Stimulated activated CD4-positive, alpha-beta T cell treated with anti-CD3 and anti-CD28 coated beads, Interleukin-4, amount 100 ng/mL, for 1 hour (primary cell): ENCODE measurements at places on chromosomes 1 and 21.
A peak's percentile ranks its signal among the peaks of the same experiment; 100 is the strongest.

- DNase-seq: peak; percentile 2
These were observed 750 bp downstream of the SYNJ1 start for GRCh38 chr21:32726839-32727686.

DNA sequence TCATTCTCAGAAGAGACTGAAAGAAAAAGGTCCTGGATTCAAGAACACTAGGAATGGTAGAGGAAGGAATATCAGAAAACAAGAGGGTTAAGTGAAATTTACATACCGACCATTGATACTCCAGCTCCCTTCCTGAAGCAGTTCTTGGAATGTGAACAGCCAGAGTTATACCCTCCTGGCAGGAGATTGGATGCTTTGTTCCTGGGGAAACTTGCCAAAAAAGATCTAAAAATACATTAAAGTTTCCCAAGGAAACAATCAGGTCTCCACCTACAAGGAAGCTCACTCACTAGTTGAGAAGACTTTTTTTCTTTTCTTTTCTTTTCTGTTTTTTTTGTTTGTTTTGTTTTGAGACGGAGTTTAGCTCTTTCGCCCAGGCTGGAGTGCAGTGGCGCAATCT lies 91.1 kb downstream of the HLX start:
- DNase-seq: no peak

DNA sequence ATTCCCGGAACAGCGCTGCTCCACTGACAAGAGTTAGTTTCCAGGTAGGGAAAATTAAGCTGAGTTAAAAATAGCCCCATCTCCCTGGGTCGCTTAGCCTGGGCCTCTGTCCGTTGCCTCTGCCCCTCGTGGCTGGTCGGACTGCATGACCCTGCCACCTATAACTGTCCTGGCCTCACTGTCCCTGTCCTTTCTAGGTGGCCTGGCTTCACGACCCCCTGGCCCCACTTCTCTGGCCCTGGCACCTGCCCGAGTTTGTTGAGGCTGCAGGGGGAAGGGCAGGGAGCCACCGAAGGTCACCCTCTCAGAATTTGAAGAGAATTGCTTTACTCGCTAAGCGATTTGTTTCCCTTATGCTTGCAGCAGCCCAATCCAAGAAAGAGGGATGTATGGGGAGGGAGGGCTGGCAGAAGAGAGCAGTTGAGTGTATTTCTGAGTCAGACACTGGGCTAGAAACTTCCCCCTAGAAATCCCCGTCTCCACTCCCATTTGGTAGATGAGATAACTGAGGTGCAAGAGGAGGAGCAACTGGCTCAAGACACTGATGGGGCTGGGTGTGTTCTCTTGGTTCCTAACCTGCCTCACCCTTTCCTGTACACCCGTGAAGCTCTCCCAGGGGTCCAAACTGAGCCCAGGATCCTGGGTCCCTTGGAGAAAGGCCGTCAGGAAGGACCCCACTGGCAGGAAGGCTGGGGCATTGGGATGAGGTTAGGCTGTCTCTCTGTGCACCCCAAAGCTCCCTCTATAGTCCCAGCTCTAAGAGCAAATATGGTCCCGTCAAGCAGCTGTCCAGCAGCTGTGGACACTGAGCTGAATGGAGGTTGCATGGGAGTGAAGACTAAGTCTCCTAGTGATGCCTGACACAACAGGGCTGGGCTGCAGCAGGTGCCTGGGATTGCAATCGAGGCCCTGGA lies 2.9 kb upstream of the EDN2 start:
- DNase-seq: no peak

- DNase-seq: no peak
These were observed 22.7 kb upstream of the LSM10 start for GRCh38 chr1:36420409-36420808.

DNA sequence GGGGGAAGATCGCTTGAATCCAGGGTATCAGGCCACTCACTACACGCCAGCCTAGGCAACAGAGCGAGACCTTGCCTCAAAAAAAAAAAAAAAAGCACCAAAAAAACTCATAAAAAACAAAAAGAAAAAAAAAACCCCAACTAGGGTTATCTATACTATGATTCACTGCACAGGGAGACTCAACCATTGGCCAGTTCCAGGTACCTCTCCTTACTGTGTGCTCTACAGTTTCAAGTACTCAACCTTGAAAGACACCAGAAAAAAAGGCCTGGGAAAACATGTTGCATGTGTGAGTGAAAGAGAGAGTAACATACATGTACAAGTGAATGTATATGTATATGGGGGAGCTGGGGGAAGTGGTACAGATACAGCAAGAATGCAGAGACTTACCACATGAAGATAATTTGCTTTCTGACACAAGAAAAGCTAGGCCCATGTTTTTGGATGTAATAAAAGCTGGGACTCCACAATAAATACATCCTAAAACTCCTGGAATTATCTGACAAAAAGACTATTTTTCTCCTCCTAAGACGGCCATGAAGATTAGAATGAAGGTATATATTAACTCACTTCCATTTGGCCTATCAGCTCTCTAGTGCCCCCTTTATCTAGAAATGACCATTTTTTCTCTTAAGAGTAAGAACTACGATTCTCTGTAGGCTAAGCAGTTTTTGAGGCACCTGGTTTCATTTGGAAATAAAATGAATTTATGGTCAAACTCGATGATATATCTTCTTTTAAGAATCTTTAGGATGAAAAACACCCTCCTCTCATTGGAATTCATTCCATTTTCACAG lies 52.2 kb downstream of the SLC27A3 start:
- DNase-seq: no peak

DNA sequence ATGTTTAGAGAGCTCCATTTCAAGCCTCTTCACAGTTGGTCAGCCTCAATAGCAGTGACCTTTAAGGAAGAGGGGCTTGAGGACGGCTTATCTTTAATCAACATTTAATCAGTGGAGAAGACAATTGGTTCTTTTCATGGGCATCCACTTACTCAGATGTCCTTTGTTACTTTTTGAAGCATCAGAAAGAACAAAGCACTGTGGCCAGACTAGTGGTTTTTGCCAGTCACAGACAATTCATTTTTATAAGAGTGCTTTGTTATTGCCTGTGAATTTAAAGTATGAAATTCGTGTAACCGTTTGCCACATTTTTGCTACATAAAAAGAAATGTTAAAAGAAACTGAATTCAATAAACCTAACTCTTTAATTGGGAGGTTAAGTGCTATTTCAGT lies 222.8 kb downstream of the TPR start:
- no peak for DNase-seq

DNA sequence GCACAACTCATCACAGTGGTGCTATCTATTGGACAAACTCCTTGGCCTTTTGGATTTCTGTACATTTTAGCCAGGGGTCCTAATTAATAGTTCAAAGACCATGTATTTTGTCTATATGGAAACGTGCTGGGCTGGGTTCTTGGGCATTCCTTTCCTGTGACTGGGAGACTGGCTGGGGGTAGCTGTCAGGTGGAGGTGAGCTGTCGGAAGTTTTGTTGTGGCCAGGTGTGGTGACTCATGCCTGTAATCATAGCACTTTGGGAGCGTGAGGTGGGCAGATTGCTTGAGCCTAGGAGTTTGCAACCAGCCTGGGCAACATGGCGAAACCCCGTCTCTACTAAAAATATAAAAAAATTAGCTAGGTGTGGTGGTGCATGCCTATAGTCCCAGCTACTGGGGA lies 392.4 kb downstream of the RPS6KC1 start:
- DNase-seq: no peak

- no peak for DNase-seq
These were observed 43.7 kb upstream of the CDC42BPA start for GRCh38 chr1:227362039-227362438.

- no peak for DNase-seq
These were observed 5.5 kb upstream of the ZNF695 start for GRCh38 chr1:247013391-247013790.

- DNase-seq: no peak
These were observed 39.0 kb upstream of the MYSM1 start for GRCh38 chr1:58738876-58739275.

DNA sequence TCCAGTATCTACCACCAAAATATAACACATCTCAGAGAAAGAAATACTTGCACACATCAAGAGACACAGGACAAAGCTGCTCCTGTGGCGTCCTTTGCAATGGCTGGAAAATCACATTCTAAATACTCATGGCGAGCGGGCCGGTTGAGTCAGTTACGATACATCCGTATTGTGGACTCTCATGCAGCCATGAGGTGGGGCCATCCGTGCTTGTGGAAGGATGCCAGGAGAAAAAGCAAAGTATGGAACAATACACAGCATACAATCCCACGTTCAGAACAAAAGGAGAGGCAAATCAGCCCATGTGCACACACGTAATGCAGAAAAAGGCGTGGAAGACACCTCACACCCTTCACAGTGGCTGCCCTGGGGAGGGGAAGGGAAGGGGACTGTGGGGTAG lies 13.1 kb downstream of the ATP13A2 start:
- DNase-seq: no peak

- DNase-seq: no peak
These were observed 35.5 kb upstream of the HHAT start for GRCh38 chr1:210293171-210293607.

- DNase-seq: no peak
These were observed 19.3 kb downstream of the IPO9 start for GRCh38 chr1:201848230-201848629.

DNA sequence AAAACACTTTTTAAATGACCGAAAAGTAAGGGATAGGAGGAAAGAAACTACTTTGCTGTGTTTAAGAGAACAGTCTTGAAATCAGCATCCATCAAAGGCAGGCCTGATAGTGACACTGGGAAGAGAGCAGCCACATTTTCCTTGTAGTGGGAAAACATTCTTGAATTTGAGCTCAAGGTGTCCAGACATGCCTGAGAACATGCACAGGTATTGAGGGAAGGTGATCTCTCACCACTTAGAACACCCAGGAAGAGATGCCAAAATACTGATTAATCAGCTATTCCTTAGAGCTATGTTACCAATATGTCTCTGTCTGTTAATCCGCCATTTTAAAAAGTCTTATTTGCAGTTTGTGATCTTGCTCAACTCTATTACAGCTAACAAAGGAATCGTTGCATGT lies 25.9 kb downstream of the IL12RB2 start:
- no peak for DNase-seq

- DNase-seq: no peak
These were observed 95.7 kb downstream of the RHOU start for GRCh38 chr1:228830954-228831481.

GRCh38 chr1:65343286-65343685 lies 33.9 kb downstream of the DNAJC6 start:
- DNase-seq: no peak

GRCh38 chr1:172252958-172253357 lies 167.5 kb upstream of the C1orf105 start:
- DNase-seq: no peak

GRCh38 chr1:182984621-182985020 lies 31.7 kb upstream of the SHCBP1L start:
- no peak for DNase-seq

GRCh38 chr1:203028784-203029553 lies 2.7 kb downstream of the PPFIA4 start:
- DNase-seq: no peak

DNA sequence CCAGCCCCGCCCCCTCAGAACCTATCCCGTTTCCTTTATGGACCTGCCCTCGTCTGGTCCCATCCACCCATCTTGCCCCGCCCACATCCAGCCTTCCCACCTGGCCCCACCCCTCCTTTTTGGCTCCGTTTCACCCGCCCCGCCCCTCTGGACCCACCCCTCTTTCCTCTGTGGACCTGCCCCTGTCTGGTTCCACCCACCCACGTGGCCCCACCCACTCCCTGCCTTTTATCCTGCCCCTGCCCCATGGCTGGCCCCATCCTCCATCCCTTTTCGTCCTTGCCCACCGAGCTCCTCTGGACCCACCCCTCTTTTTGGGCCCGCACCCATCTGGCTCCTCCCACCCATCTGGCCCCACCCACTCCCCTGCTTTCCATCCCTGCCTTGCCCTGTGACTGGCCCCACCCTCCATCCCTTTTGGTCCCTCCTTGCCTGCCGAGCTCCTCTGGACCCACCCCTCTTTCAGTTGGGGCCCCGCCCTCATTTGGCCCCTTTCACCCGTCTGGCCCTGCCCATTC lies 177.3 kb downstream of the CAMTA1 start:
- peak; percentile 40 for DNase-seq

DNA sequence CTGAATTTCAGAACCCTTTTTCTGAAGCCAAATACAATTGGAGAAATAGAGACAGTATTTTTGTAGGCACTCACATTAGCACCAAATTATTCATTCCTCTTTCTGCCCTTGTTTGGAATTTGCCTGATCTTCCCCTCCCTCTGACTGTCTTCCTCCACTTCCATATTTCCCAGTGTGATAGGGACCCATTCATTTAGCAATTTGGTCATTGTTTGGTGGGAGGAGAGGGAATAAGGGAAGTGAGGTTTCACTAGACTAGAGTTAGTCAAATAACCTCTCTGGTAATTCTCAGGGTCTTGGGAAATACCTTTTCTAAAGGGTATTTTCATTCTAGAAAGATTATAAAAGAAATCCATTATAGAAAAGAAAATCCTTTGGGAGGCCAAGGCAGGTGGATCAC lies 31.0 kb upstream of the MTMR11 start:
- DNase-seq: no peak

- no peak for DNase-seq
These were observed 2.2 kb upstream of the PRDM2 start for GRCh38 chr1:13697738-13698137.

- no peak for DNase-seq
These were observed 927 bp downstream of the UAP1 start for GRCh38 chr1:162562470-162562828.

DNA sequence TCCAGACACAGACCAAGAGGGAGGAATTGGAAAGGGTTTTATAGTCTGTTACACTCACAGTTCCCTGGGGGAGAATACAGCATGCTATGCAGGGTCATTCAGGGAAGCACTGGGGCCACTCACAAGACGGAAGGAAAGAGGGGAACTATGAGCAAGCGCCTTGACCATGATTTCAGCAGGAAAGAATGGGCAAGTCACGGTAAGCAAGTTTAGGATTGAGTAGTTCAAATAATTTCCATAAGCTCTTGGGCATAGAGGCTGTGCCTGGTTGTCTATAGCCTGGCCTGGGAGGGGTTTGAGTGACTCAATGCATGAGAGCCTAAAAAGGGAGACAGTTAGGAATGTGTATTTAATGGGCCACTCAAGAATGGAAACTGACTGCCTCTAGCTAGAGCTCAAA lies 176.7 kb downstream of the TTLL7 start:
- no peak for DNase-seq

DNA sequence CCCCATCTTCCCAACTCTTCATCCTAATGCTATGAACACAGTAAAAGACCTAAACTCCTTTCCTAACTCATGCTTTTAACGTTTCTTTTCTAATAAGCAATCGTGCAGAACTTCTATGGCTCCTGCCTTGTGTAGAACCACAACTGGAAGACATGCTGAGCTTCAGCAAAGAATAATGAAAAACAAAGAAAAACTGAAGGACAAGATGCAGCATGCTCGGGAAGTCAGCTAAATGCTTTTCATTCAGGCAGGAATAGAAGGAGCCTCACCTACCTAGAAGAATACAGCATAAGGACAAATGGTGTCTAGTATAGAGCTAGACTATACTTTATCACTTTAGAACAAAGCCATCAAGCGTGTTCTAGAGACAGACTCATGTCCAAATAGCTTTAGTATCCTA lies 45.9 kb downstream of the LUZP1 start:
- no peak for DNase-seq

DNA sequence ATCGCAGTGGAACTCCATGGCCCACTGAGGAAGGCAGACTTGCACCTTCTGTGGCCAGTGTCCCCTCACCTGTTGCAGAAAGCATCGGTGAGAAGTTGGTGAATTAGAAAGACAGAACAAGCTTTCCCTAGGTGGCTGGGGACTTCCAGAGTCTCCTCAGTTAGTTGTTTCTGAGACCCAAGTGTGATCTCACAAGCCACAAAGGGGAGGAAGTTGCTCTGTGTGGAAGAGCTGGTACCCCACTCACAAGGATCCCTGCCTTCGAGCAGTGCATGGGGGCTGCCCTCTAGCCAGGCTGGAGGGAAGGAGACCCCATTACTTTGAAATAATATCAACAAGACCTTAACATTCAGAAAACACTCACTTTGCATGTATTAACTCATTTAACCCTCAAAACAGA lies 2.1 kb downstream of the PRELP start:
- no peak for DNase-seq
